Foreskin fibroblast (primary cell): ENCODE measurements at places on chromosomes 3 and 15.
A peak's percentile ranks its signal among the peaks of the same experiment; 100 is the strongest.

DNA sequence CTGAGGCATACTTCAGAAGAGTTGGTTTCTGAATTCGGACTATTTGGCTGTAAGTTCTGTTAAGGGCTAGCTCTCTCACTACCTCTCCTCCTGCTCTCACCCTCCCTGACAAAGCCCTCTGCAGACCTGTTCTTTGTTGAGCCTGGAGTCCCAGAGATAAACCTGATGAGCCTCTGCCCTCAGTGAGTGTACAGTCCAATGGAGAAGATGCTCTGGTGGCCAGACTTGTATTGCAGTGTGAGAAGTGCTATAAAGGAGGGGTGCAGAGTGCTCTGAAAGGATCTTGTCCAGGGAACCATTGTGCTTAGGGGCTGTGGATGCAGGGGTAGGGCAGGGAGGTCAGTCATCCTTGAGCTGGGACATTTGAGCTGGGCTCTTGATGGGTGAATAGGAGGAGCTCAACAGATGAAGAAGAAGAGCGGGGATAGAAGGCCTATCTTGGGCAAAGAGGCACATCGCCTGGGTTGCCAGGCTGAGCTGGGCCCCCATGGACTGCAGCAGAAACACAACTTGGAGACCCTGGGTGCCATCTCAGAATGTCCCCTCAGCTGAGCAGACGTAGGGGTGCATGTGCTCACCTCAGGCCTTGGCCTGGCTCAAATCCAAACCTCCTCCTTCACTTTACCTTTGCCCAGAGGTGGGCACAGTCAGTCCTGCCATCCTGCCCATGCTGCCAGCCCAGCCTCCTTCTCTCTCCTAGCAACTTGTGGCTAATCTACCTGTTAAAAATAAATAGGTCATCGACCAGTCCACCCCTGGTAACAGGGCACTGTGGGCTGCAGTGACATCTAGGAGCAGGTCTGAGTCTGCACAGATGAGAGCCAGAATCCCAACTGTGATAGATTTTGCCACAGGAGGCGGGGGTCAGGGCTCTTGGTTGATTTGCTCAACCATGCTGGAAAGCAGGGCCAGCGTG is 3.3 kb downstream of the CAND2 start:
- DNase-seq = no peak

GRCh38 chr3:57646723-57647122 is 46.2 kb downstream of the DENND6A start:
- peak; percentile 38 for DNase-seq

DNA sequence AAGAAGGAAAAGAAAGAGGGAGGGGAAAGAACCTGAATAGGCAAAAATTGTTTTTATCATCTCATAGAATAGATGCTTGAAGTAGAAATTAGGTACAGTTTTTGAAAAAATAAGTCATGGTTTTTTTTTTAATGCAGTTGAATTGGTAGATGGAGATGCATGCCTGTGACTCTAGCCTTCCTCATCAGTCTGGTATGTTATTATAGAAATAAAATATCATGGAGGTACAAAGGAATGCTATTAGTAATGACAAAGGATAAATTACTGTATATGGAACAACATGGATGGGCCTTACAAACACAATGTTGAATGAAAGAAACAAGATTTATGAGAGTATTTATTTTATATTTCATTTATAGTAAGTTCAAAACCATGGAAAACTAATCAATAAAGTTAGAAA is 162.4 kb upstream of the GALNT15 start:
- peak; percentile 60 for DNase-seq

- no peak for DNase-seq
Measured at GRCh38 chr15:59833366-59833765, 144.2 kb upstream of the BNIP2 start.

GRCh38 chr3:119679874-119680273 is 2.7 kb upstream of the COX17 start:
- no peak for DNase-seq

DNA sequence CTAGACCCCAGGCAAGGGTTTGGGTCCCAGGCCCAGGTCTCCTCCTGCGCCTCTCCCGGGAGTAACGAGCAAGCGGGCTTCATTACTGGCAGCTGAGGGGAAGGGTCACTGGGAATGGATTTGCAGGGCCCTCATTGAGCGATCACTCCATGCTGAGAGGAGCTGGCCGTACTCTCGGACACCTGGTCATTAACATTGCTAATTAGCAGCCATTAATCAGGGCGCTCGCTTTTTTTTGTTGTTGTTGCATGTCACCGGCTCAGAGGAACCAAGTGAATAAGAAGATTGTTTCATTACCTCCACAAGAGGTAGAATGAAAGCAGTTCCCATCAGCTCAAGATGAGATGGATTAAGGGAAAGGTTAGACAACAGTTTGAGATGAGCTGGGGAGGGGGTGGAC is 293.0 kb upstream of the ATP11B start:
- DNase-seq = no peak

DNA sequence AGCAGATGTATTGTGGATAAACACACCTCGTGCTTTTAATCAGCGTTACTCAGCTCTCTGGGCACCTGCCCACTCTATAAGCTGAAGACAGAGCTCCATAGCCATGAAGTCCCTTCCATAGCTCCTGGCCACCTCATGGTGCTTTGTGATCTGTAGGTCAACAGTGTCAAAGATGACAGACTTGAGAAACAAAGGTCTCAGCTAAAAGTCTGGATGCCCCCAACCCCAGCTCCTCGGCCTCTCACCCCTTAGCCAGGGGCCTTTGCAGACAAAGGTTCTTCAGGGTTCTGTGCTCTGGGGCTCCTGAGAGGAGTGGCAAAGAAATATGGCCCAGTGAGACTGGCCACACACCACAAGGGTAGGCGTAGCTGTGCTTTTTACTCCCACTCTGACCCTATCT is 168.6 kb downstream of the KLF13 start:
- no peak for DNase-seq

DNA sequence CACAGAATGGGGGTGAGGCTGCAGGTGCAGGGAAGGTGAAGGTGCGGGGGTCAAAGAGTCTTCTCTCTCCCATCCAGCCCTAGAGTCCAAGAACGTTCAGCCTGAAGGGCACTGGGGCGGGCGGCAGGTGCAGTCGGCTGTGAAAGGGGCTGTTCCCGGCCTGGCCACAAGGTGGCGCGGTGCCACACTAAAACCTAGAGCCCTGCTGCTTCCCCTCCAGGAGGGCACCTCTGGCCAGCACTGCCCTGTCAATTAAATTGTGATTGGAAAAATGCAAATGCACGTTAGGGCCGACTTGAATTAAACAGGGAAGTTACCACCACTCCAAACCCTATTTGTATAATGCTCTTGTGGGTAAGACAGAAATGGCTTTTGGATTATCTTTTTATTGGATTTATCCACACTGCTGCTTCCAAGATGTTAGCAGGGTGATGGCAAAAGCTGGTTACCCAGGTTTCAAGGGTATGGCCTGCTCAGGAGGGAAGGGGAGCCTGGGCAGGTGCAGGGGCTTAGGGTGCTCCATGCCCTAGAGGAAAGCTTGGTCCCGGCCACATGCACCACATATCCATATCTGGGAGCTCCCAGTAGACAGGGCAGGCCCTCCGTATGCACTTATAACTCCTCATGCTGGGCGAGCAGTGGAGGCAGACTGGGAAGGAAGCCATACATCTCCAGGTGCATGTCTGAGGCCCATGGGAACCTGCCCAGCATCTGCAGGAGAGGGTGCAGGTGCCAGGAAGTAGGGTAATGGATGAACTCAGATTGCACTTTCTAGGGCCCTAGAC is 119.8 kb downstream of the ADCY5 start:
- DNase-seq = peak; percentile 40

DNA sequence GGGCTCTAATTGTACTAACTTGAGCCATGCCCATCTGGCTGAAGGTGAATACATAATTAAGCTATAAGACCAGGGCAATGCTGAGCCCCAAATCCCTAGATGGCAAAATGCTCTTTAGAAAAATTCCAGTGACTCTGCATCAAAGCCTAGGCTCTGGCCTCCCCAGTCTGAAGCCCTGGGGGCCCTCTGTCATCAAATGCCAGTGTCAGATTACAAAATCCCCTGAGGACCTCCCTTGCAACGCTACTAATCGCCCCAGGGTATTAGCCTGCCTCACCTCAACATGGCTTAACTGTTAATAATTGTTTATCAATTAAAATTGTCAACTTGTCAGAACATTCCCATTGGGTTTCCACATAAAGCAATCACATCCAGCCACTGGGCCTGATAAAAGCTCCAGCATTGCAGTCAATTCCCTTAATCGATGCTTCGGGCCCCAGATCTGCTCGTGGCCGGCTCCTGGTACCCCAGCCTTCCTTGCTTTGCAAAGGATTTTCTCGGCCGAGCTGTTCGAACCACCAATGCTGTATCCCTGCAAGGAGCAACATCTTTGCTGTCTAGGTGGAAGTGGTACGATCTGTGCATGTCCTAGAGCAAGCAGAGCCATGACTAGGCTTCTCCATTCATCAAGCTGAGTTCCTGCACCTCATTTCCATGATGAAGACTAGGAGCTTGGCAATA is 151.7 kb downstream of the MEGF11 start:
- no peak for DNase-seq
